ENCODE measurements at places on chromosomes 7 and 10.

DNA sequence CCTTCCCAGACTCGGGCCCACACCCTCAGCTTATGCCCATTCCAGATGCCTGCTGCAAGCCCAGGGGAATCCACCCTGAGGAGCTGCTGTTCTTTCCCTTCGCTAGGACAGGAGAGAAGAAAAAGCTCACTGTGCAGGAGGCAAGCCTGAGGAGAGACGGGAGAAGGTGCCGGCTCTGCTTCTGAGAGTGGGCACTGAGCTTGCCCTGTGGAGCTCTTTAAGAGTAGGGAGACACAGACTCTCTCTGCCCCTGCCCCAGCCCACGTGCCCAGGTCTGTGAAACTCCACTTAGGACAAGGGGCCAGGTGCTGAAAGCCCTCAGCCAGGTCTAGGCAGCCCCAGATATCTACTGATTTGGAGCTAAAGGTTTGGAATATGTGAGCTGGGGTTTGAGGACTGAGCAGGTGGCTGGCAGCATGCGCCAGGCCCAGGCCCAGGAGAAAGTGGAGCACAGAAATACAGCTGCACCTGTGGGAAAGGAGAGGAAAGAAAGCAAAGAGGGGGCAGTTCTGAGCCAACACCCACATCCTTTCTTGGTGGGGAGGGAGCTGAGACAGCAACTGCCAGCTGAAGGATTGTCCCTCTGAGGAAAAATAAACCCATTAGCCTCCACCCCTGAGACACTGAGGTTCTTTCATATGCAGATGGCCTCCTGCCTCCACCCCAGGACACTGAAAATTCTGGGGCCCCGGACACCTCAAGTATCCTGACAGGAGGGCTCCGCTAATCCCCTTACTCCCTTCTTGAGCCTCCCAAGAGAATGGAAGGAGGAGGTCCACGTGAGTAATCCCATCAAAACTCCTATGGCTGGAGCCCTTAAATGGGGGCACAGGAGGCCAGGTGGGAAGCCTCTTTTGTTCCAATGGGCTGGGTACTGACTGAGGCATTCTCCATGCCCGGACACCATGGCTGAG, 7.3 kb downstream of the POLL start:
- no peak for DNase-seq

GRCh38 chr7:54846273-54846672, 87.3 kb upstream of the SEC61G start:
- no peak for DNase-seq

DNA sequence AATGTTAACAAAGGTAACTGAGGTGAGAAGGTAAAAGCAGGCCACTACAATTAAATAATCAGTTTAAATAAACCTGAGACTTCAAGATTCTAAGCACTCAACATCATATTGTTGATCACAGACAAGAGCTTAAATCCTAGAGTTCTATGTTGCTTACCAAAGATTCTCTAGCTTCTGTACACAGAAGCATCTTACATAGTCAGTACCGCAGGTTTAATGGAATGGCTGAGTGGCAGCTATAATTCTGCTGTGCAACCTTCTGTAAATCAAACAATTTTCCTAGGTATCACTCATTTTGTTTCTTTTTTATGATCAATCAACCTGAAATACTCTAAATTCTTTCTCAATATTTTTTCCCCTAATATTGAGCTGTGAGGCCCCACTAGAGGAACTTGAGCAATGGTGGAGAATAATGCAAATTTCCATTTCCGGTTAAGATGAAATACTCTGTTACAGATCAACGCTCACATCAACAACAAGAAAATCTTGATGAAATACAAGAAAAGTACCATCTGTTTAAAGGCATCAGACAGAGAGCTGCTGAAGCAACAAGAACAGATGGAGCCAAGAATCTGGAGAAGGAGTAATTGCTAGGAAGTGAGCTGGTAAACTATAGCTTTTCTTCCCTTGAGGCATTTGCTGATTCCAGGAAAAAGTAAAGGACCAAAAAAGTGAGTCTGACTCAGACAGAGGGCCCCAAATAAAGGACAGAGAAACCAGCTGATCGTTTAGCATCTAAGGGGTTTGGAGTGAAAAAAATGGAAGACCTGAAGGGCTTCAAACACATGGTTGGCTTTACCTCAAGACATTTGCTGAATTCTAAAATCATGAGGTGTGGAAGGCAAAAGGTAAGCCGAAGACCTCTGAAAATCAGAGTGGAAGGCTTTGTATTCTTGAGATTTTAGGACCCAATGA, 22.6 kb downstream of the PNPLA8 start:
- no peak for DNase-seq

- no peak for DNase-seq
Observed at GRCh38 chr10:50373821-50374501, 122.6 kb upstream of the ASAH2 start.

- DNase-seq, result no peak
Observed at GRCh38 chr10:99775850-99776249, 6.6 kb upstream of the ABCC2 start.

GRCh38 chr7:32577421-32577820, 82.1 kb downstream of the AVL9 start:
- DNase-seq, result no peak

DNA sequence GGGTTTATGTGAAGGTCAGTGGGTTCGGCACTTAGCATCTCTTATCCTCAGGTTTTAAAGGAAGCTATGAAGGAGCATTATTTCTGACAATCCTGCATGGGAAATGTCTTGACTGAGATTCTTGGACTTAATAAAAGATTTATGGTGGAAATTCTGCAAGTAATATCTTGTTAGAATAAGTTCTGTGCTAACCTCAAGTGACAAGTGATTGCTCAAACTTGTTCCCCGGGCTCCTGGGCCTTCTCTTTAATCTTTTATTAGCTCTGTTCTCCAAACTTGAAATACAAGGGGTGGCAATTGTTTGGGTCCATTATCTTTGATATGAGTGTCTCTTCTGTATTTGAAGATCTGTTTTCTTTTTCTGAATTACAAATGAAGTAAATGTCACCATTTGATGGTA, 140.6 kb upstream of the CTBP2 start:
- no peak for DNase-seq

DNA sequence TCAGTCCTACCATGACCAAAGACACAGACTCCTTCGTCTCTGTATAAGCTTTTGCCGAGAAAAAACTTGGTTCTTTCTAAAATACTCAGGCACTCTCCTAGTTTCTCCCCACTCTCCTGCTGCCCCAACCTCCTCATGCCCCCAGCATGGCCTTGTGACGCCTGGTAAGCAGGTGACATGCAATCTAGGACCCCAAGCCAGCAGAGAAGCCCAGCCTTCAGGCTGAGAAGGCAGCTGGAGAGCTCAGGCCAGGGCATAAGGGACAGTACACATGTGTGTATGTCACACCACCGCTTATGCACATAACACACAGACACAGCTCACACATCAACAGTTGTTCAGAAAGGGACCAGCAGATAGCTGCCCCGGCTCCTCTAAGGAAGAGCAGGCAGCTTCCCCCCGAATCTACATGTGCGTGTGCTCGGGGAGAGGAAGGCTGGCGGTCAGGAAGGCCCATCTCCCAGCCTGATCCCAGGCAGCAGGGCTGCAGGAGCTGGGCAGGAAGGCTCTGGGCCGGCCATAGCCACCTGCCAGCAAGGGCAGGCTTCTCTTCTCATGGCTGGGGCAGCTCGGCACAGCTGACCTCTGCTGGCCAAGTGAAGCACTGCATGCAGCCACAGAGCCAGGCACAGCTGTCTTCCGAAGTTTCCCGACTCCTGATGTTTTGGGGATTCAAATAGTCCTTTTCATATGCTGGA, 8.5 kb downstream of the DDX56 start:
- peak; percentile 68 for DNase-seq

DNA sequence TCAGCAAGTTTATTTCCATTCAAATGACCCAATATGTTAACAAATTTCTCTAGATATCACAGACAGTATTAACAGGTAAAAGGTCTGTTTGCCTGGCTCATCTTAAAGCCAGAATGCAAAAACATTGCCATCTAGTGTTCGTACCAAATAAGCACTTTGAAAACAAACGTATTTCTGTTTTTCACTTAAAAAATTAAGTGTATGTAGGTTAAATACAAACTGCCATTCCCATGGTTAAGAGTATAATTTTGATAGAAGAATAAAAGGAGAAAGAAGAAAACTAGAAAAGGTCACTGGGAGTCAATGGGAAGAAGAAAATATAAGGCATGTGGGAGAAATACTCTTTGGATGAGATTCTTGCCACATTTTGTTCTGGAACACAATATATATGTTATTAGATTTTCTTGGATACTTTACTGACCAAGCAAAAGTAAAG, 51.0 kb downstream of the ORC5 start:
- peak; percentile 5 for DNase-seq

DNA sequence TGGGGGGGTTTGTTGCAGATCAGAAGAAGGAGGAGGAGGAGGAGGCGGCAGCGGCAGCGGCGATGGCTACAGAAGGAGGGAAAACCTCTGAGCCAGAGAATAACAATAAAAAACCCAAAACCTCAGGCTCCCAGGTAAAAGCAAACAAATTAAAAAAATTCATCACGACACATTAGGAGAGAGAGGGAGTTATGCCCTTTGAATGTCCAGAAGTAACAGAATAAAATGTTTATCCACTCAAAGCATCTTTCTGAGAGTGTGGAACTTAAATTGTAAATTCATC, 717 bp downstream of the SP4 start:
- DNase-seq, result no peak

- no peak for DNase-seq
Observed at GRCh38 chr7:159246702-159247480, 102.2 kb upstream of the VIPR2 start.

- no peak for DNase-seq
Observed at GRCh38 chr10:104574427-104574826, 66.7 kb upstream of the SORCS3 start.

DNA sequence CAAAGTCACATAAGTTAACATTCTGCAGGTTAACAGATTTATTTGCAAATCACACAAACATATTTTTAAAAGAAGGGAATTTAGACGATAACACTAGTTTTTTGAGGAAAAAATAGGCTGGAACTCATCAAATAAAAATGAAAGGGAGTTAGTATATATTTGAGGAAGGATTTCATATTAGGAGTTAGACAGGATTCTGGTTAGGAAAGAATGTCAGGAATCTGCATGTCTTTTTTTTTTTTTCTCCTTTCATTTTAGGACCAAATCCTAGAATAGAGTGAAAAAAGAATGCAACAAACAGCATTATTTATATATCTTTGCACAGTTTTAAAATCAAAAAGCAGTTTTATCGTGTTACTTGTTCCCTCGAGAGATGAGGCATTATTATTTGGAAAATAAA, 8.9 kb upstream of the TRDMT1 start:
- DNase-seq, result no peak

DNA sequence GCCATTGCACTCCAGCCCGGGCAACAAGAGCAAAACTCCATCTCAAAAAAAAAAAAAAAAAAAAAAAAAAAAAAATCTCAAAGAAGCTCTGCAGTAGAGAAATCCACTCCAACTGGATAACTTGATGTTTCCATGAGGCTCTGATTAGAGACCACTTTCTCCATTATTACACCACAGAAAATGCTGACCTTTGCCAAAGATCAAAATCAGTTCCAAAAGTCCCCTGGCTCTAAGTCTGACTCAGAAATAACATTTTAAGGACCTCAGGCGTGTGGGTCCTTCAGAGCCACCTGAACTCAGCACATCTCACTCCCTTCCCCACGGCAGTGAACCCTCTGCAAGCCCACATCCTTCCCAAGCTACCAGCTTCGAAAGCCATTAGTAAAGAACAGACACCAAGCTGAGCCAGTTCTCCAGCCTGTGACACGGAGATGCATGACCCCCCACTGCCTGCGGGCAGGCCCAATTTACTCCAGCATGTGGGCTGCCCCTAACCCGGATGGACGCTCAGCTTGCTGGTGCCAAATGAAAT, 13.8 kb upstream of the TMEM120A start:
- DNase-seq, result no peak

DNA sequence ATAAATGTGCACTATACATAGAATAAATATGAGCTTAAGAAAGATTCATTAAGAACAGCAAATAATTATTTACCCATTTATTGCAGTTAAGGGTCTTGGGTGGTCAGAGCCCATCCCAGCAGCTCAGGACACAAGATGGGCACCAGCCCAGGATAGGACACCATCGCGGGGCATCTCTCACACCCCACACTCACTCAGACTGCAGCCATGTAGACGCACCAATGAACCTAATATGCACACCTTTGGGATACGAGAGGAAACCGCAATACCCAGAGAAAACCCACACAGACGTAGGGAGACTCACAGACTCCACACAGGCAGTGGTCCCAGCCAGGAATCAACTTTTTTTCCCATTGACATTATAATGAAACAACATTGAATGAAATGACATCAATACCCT, 36.0 kb downstream of the CARD11 start:
- DNase-seq, result no peak

DNA sequence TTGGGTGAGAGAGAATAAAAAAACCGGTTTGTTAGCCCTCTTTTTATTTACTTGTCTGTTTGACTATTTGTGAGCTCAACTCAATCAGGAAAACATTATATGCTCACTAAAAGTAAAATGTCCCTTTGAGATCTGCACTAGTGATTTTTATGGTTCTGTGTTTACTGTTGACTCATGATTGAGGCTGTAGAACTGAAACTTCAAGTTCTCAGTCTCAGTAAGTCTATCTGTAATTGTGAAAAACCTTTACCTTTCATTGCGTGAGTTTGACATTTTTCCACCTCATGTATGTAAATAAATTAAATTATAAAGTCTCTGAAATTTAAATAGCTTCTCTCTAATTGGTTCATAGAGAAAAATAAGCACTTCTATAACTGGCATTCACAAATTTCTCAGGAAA, 17.0 kb upstream of the CASD1 start:
- DNase-seq, result no peak

GRCh38 chr10:70782086-70782745, 3.0 kb downstream of the TBATA start:
- DNase-seq, result no peak

DNA sequence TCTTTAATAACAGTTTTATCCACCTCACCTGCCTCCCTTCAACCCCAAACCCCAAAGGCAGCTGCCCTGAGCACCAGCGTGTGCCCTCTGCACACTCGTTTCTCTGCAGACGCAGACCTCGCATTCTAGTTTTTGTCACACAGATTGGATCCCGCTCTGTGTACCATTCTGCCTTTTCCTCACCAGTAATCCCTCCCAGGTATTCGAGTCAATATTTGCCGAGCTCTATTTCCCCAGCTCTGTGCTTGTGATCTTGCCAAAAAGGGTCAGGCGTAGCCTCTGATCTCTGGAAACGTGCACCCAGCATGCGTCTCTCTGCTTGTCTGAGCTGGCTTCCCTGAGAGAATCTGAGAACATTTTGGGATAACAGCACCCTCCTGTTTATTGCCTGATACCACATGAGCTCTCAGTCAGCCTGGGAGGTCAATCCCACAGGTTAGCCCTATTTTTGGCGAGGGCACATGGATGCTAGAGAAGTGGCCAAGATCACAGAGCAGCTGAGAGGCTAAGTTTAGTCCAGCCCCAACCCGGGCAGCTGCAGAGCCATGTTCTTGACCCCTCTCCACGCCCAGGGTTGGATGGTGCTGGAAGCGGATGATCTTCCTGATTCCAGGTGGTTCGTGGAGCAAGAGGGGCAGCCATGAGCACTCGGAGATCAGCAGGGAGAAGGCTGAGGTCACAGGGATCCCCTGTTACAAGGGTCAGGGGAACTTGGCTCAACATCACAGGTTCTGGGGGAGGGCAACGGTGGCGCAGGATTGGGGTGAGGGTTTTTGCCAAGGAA, 29.1 kb downstream of the FOXL3 start:
- no peak for DNase-seq

- DNase-seq, result no peak
Observed at GRCh38 chr10:44828508-44829142, 82.5 kb upstream of the TMEM72 start.
